ENCODE measurements at places on chromosomes 3 and 15.
A peak's percentile ranks its signal among the peaks of the same experiment; 100 is the strongest.

DNA sequence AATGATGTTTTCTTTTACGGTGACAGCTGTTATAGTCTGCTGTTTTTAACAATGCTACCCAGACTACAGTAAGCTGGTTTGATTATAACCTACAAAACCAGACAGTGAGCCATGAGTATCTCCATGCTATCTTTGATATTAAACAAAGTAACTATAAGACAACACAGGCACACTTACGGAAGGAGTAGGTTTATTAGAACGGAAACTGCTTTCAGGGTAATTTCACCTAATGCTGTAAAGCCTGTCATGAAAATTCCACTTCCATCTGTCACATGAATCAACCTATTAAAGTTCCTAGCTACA lies 33.0 kb downstream of the VPS13C start:
- no peak for DNase-seq

- no peak for DNase-seq
These were observed 116.2 kb downstream of the TCF12 start for GRCh38 chr15:57034613-57035012.

- no peak for DNase-seq
These were observed 2.1 kb upstream of the ARMC8 start for GRCh38 chr3:138184994-138185393.

DNA sequence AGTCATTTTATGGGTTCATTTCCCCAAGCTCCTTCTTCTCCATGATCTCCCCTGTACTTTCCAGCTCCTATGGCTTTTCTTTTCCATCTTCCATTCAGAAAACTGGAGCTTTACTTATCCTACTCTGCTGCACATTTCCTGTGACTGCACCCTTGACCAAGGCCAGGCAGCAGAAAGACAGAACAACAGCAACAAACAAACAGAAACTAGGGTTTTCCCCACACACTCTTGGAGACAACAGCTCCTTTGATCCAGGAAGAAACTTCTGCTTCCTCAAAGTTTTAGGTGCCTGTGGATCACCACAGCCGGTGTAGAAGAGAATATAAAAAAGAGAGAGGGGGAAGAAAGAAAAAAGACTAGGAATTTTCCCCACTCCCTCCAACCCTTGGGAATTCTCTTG lies 342.3 kb upstream of the CFAP20DC start:
- no peak for DNase-seq

GRCh38 chr3:8891774-8892173 lies 71.5 kb downstream of the RAD18 start:
- no peak for DNase-seq

DNA sequence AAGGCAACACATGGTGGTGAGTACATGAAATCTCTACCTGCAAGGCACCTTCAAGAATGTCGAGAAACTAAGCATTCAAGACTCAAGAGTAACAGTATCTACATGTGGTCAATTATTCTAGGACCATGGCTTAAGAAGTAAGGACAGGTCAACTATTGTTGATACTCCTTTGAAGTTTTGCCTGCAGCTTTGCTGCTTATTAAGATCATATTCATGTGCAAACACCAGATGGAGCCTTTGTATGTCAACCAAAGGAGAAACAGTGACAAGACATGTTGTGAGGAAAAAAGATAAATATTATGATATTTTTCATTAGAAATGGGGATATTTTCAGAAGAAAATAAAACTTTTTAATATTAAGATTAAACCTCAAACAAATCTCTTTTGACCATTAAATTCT lies 52.3 kb upstream of the FGF7 start:
- DNase-seq: no peak

GRCh38 chr3:169929830-169930519 lies 18.6 kb downstream of the SAMD7 start:
- DNase-seq: peak; percentile 44

GRCh38 chr3:43693594-43693993 lies 2.9 kb downstream of the ABHD5 start:
- DNase-seq: no peak

GRCh38 chr3:33419948-33420347 lies 20.3 kb downstream of the UBP1 start:
- no peak for DNase-seq

- no peak for DNase-seq
These were observed 127.0 kb upstream of the ROBO2 start for GRCh38 chr3:76912841-76913383.

DNA sequence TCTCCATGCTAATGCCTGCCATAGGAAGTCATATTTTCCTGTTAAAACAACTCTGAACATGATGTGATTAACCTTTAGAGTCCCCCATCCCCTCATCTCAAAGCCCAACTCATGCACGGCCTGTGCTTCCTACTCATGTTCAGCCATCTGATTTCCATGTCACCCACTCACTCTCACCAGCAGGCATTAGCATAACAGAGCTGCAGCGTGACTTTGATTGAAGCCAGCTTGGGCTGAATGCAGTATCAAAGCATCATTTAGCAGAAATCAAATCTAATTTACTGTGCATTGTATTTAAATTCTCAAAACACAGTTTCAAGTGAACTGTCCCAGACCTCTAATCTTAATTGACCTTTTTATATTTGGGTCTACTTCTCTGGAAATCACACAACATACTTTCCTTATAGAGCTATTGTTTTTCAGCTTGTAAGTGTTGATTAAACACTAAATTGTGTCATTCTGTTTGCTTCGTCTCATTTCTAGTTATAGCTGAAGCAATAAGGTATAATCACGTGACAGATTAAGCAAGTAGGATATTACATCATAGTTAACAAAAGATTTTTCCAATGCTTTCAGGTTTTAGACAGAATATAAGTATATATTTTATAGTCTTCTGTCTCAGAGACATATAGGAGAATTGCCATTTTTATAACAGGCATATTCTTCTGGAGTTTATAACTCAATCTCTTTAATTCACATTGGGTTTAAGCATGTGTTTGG lies 501.5 kb downstream of the ROBO2 start:
- no peak for DNase-seq

- no peak for DNase-seq
These were observed 1408.0 kb upstream of the GBE1 start for GRCh38 chr3:83169473-83169872.

DNA sequence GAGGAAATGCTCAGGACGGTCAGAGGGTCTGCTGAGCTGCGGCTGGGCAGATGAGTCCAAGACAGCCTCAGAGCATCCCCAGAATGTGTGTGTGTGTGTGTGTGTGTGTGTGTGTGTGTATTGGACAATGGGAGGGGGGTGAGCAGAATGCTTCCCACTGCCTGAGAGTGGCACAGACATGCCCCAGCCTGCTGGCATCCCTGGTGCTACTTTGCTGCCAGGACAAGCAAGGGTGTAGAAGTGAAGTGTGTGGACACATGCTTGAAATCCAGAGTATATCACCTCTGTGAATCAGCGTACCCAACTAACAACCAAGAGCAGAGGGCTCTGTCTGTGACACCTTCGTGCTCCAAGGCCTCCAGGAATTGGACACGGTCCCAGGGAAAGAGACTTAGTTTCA lies 76.3 kb downstream of the SLC9A9 start:
- DNase-seq: no peak

DNA sequence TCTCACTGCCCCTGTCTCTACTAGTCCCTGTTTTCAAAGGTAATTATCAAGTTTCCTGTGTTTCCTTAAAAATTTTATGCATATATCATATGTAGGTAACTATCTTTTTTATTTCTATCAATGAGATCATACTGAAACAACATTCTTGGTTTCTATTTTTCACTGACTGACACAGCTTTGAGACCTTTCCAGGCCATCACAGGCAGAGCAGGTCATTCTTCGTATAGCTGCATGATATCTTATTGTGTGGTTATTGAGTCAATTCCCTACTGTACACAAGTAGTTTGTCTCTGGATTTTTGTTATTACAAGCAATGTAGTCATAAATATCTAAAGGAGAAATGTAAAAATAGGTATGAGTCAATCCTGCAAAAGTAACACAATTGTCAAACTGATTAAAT lies 169.6 kb downstream of the CFAP20DC start:
- DNase-seq: no peak

GRCh38 chr3:137845194-137845593 lies 81.1 kb downstream of the SOX14 start:
- DNase-seq: no peak

- DNase-seq: no peak
These were observed 89.2 kb upstream of the CGNL1 start for GRCh38 chr15:57287123-57287521.

- DNase-seq: no peak
These were observed 92.6 kb upstream of the ZBTB20 start for GRCh38 chr3:115239717-115240116.

DNA sequence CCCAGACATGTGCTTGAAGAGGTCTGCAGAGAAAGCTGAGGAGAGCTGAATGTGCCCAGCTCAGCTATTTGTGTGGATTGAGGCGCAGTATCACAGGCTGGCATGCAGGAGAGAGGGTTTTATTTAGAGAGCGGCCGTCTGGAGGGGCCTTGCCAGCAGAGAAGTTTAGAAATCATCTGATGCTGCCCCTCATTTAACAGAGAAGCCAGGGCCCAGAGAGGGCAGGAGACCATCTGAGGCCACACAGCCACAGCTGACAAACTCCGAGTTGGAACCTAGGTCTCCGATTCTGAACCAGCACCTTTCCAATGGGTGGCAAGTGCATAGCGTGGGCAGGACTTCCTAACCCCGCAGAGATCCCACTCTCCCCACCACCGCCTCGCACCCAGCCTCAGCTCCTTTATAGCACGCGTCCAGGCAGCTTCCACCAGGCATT lies 101.0 kb downstream of the LSM3 start:
- DNase-seq: no peak

DNA sequence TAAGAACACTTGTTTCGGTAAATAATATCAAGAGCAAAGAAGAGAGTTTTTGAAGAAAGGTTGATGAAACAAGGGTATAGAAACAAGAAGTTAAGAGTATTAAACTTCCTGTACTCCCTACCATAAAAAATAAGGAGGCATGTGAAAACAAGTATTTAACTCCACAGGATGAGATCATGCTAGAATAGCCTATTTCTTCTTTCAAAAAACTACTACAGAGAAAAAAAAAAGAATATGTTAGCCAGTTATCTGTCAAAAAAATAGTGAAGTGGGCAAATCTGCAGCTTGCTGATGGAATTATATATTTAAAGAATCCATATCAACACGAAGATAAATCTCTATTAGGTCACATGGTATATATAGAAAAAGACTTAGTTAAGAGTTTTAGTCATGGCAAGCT lies 33.4 kb downstream of the SETD2 start:
- DNase-seq: no peak

GRCh38 chr3:106126067-106126845 lies 257.4 kb upstream of the CBLB start:
- DNase-seq: no peak

- DNase-seq: no peak
These were observed 3.7 kb downstream of the IQSEC1 start for GRCh38 chr3:13069495-13069894.

- DNase-seq: no peak
These were observed 7.3 kb upstream of the CHCHD6 start for GRCh38 chr3:126696701-126697267.

DNA sequence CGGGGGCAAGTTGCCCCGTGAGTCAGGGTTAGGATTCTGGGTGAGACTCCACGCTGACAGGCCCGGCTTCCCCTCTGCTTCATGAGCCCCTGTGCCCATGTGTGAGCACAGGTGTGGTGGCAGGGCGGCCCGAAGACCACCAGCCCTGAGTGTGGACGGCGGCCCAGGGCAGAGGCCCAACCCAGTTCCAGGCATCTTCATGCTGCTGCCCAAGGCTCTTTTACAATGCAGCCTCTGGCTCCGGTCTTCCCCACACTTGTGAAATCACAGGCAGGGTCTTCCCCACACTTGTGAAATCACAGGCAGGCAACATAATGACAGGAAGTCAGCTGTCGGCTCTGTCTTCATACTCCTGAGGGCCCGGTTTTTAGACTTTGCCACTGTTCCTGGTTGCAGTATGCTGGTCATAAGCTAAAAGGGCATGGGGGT lies 78.8 kb downstream of the AAGAB start:
- no peak for DNase-seq

DNA sequence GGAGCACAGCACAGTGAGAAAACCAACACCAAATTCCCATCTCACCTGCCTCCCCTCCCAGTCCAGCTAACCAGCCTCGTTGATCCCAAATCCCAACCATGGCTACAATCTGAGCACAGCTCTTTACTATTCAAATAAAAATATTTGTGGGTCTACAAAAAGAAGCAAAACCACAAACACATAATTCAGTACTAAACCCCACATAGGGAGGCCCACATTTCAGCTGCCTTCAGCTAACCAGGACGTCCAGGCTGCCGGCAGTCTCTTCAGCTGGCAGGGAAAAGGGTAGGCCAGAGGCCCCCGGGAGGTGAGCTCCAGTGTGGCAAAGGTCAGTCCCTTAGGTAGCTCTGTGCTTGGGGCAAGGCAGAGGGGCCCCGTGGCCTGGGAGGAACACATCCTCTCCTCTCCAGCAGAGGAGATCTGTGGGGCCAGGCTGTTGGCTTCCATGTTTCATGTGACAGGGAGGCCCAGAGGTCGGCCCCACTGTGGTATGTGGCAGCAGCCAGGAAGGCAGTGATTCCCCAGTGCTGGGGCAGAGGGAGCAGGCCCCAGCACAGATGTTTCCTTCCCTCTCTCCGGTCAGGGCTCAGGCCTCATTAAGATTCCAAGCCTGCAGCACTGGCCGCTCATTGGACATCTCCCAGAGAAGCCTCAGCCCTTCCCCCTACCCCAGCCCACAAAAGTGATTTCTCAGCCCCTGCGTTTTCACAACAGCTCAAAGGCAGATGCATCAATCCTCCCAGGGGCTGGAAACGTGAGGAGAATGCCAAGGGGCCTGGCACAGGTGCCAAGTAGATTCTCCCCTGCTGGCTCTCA lies 381.4 kb downstream of the NTRK3 start:
- no peak for DNase-seq

- no peak for DNase-seq
These were observed 4.5 kb downstream of the PROK2 start for GRCh38 chr3:71780430-71780829.

- DNase-seq: no peak
These were observed 40.3 kb downstream of the DUT start for GRCh38 chr15:48371550-48371949.

GRCh38 chr15:40305281-40305680 lies 2.5 kb downstream of the PLCB2 start:
- DNase-seq: no peak

DNA sequence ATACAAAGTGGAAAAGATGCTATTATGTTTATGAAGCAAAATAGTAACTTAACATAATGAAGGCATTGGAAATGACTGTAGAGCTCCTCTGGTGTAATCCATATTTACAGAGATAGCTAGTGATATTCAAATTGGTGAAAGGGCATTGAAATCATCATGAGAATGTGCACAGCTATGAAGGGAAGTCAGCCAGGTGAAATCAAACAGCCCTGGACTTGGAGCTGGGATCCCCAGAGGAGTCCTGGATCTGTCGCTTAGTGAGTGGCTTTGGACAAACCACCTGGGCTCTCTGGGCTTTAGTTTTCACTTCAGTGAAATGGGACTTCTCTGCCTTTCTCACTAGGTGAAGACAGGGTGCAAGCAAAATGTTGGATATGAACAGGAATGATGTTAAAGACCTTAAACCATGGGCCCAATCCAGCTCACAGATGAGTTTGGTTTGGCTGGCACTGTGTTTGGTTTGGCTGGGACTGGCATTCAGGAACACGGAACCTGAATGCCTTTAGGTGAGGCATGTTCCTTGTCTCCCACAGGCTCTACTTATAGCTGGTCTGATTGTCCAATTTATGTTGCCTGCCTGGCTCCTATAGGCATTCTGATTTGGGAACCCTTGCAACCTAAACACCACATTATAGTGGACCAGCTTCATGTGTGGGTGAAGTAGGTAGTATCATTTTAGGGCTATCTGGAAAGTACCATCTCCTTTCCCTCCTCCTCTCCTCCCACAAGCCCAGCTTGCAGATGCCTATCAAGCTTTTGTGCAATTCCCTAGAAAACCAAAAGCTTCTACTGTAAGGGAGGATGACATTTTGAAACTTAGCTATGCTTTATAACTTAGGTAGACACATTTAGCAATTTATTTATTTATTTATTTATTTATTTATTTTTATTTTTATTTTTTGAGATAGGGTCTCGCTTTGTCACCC lies 110.6 kb upstream of the TNFAIP8L3 start:
- peak; percentile 35 for DNase-seq
